ENCODE measurements at places on chromosomes 12 and 14. TPM values are rescaled to one million over a fixed set of nuclear protein-coding genes. Genes with fewer than 3 reads are reported as not detected.

DNAJC22 gene
- total RNA-seq: 0.28 TPM

DNA sequence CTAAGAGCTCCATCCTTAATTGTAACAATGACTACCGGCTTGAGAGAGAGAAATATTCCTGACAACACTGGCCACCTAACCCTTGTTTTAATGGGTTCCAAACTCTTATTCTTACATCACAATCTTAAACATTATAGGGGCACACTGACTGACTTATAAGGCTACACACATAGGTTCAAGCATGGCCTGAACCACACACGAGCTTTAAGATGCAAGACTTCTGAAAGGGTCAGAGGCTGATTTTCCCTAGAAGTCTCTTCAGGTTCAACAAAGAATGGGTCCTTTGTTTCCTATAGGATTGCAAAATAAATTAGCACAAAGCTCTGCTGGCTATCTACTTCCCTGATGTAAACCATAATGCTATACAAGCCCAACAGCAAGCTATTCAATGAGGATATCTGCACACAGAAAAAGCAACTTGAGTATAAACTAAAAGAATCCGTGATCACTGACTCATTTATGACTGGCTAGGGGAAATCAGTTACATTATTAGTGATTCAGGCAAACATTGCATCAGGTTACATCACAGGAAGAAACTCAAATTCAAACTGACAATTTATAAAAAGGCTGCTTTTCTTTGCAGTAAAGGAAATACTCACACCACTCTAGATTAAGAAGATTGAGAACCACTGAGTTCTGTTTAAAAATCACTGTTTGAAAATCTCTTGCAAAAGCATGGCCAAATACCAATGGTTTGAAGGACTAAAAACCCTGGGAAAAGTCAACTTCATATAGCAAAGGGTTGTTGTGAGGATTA is 8.5 kb downstream of the BTG1 start:
- DNase-seq: no peak

DNA sequence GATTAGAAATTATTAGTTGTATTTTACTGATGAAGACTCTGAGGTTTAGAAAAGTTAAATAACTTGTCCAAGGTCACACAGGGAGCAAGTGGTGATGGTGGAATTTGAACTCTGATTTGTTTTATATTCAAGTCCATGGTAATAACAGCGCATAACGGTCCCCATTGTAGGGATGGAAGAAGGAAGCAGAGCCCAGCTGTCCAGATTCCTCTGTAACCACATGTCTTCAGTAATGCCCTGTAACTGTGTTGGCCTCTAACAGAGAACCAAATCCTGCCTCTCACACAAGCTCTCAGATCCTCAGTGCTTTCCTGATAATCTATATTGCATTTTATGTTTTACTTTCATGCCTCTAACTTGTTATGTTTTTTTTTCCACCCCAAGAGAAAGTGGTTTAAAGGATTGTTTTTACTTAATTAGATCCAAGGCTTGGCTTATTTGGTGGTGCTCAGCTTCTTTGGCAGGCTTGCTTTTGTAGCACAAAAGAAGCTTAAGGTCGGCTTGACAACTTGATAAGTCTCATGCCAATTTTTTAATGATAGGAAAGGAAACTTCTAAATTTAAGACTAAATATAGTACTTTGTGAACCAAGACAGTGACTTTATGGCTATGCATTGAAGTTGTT is 105.1 kb upstream of the SEL1L start:
- DNase-seq: no peak

- no peak for DNase-seq
Observed at GRCh38 chr12:106769546-106769945, 4.9 kb upstream of the RIC8B start.

GRCh38 chr14:90296641-90297040 is 35.1 kb downstream of the NRDE2 start:
- DNase-seq: peak; percentile 48

GRCh38 chr14:63940387-63940786 is 87.6 kb downstream of the SYNE2 start:
- no peak for DNase-seq

Measured in sigmoid colon (tissue), 7 donors.